ELF-1 (cell line): ENCODE measurements at places on chromosomes 2 and 18.

DNA sequence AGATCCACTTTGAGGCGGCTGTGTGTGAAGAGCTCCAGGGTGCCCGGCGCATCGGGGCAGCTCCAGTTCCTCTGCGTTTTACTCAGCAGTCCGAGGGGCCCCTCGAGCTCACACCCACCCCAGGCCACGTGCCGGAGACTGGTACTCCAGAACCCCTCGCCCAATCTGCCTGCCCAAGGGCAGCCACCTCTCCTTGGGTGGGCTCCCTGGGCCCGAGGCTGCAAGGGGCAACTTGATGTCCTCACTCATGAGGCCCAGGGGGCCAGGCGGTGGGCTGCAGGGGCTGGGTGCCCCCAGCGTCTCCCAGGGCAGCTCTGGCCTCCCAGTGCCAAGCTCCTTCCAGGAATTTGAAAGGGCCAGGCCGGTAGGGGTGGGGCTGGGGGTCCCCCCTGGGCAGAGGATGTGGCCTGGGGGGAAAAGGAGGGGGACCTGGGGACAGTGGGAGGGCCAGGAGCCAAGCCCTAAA, 16.7 kb downstream of the RAMP1 start:
- no peak for DNase-seq

DNA sequence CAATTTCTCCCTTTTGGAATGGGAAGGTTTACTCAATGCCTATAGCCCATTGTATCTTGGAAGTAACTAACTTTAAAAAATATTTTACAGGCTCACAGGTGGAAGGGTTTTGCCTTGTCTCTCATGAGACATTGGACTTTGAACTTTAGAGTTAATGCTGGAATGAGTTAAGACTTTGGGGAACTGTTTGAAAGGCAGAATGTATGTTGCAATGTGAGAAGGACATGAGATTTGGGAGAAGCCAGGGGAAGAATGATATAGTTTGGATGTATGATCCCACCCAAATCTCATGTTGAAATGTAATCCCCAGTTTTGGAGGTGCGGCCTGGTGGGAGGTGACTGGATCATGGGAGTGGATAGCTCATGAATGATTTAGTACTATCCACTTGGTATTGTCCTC, 17.5 kb upstream of the TBC1D8 start:
- no peak for DNase-seq

GRCh38 chr2:47283659-47284058, 119.3 kb upstream of the MSH2 start:
- DNase-seq = peak; percentile 71

DNA sequence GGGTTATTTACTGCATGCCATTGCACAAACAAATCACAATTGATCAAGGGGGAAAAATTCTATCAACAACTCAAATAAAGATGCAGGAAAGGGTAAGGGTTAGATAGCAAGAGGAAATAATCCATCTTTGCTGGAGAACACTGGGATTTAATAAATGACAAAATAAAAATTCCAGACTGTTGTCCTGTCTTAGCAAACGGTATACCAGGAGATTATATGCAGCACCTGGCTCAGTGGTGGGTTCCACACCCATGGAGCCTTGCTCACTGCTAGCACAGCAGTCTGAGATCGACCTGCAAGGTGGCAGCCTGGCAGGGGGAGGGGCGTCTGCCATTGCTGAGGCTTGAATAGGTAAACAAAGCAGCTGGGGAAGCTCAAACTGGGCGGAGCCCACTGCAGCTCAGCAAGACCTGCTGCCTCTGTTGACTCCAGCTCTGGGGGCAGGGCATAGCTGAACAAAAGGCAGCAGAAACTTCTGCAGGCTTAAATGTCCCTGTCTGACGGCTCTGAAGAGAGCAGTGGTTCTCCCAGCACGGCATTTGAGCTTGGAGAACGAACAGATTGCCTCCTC, 296.5 kb upstream of the THSD7B start:
- DNase-seq = peak; percentile 62

DNA sequence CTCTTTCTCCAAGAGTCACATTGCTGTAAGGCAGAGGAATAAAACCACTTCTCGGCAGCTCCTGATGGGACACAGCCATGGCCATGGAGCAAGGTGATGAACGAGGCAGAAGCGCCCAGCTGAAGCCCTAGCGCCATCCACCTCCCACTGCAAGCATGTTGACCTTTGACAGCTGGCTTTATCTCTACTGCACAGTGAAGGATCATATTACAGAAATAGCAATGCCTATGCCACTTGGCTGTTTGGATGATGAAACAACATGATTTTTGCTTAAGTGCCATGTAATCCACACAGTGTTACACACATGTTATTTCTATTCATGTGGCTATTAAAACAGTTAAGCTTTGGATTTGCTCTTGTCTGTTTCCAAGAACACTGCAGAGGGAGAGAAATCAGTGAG, 167.7 kb downstream of the VAPA start:
- DNase-seq = no peak

- DNase-seq = no peak
These were observed 102.7 kb upstream of the TAF1B start for GRCh38 chr2:9740382-9741073.
